ENCODE measurements at places on chromosomes 4 and X.

DNA sequence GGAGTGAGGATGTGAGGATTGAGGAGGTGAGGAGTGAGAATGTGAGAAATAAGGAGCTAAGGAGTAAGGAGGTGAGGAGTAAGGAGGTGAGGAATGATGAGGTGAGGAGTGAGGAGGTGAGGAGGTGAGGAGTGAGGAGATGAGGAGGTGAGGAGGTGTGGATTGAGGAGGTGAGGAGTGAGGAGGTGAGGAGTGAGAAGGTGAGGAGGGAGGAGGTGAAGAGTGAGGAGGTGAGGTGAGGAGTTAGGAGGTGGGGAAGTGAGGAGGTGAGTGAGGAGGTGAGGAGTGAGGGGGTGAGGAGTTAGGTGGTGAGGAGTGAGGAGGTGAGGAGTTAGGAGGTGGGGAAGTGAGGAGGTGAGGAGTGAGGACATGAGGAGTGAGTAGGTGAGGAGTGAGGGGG lies 74.8 kb upstream of the MXD4 start:
- DNase-seq: no peak

DNA sequence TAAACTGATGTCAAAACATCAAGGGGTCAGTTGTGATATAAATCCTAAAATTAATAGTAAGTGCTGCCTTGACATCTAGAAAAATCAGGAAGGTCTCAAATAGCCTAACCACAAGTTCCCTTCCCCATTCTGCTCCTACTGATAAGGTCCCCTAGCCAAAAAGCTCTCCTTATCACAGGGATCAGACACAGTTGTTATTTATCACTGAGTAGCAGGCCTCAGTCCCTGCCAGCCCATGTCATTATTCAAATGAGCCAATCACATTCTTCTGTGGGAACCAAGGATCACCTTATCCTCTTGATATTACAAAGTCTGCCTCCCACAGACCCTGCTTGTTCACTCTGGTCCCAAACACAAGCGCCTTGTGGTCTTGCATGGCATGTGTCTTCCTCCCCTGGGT lies 23.3 kb upstream of the TMEM255A start:
- no peak for DNase-seq

- no peak for DNase-seq
Observed at GRCh38 chr4:159212675-159213293, 109.9 kb downstream of the RAPGEF2 start.

- DNase-seq: no peak
Observed at GRCh38 chrX:129093706-129094105, 429.6 kb downstream of the SMARCA1 start.

DNA sequence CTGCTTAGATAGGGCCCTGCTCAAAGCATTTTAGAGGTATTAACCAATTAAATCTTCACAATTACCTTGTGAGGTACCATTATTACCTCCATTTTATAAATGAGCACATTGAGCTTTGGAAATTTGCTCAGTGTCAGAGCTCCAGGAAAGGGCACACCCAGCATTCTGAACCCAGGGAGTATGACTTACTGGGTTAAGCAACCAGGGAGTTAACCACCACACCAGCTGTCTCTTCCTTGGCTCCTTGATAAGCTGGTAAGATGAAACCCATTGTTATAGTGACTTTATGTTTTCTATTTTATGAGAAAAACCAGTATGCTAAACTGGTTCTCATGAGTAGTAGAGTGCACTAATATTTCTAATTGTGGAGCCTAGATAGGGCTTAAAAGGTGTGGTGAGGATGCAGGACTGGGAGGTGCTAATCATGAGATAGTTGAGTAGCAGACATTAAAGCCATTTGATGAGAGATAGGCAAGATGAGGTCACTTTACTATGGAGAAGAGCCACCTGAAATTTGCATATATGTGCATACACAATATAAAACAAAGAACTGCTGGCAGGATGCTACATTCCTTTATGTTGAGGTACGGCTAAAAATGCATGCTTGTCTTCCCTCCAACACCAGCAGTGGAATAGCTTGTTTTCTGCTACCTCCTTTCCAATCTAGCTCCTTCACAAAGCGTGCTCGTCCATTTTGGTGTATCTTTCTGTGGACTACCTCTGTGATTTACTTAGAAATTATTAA lies 556.1 kb downstream of the SPRY1 start:
- DNase-seq: no peak

DNA sequence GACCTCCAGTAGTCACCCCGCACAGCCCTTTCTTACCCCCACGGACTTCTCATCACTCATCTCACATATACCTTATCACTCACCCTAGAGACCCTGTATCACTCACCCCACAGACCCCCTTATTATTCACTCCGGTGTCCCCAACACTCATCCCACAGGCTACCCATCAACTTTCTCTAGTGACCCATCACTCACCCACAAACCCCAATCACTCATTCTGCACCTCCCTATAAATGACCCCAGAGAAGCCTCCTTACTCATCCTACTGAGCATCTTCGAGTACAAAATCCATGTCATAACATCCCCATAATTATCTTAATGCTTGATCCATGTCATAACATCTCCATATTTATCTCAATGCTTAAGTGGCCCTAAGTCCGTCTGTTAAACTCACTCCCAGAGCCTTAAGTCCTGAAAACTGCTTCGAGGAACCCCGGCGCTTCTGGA lies 934 bp downstream of the ZNF41 start:
- DNase-seq: no peak

- no peak for DNase-seq
Observed at GRCh38 chrX:49077941-49078340, 1.7 kb downstream of the WDR45 start.

DNA sequence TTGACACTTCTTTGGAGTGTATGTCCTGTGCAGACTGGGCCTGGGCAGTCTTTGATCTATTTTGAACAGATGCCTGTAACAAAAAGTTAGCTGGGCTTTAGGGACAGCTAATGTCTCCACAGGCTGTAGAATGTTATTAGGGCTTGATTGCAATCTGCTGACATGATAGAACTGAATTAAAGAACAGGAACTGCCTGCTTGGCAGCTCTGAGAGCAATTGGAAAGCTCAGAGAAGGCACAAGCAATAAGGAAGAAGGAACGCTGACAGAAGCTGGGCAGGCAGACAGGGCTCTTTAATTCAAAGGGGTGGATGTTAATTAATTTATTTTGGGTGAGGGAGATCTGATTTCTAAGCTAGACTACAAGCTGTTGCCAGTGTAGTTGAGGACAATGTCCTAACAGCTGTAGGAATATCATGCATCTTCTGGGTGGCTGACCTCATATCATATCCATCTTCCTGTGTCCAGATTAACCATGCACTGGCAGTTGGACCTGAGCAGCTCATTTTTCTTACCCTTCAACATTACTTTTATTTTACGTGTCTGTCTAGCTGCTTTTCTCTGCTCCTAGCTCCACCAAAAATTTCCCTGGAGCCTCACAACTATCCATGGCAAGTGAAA lies 20.7 kb upstream of the GRXCR1 start:
- DNase-seq: no peak

- DNase-seq: no peak
Observed at GRCh38 chr4:139123910-139124309, 53.1 kb downstream of the ELF2 start.

DNA sequence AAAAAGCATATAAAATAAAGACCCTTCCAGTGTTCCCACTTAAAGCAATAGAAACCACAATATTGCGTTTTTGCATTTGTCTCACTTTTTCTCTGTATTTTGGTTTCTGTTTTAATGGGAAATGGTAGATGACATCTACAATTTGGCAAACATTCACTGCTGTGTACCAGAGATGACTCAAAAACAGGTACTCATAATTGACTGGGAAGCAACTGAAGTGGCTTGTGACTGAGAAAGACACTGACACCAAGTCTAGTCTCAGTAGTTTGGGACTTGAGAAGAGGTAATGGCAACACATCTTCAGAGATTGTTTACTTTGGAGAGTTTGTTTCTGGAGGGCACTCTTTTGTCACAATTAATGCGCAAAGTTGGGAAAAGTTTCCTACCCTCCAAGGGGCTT lies 42.0 kb downstream of the AREG start:
- DNase-seq: no peak

DNA sequence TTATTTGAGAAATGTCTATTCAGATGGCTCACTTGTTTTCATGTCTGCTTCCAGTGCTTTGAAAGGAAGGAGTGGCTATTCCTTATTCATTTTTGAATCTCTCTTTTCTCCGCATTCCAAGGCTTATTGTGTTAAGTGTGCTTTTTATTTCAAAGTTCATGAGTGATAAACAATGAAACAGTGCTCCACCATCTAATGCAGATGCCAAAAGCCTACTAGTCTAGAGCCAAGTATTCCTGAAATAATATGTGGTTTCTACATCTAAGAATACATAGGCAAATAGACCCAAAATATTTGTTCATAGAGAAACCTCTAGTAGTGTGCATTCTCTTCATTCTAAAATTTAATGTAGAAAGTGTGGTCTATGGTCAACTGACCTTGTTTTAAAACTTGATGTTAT lies 187.3 kb downstream of the GABRB1 start:
- no peak for DNase-seq

DNA sequence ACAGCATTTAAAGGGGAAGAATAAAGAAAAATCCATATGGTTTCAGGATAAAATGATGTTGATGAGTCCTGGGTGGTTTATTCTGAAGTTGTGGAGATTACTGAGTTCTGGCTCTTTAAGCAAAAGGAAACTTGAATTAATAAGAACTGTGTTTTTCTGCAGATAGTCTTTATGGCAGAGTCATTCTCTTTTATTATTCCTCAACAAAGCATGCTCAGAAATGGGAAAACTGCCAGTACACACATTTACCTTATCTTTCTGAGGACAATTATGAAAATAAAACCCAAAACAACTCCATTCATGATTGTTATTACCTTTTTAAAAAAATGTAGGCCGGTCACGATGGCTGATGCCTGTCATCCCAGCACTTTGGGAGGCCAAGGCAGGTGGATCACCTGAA lies 58.5 kb downstream of the ADD1 start:
- no peak for DNase-seq

- DNase-seq: no peak
Observed at GRCh38 chr4:1518997-1519700, 112.9 kb upstream of the NKX1-1 start.

DNA sequence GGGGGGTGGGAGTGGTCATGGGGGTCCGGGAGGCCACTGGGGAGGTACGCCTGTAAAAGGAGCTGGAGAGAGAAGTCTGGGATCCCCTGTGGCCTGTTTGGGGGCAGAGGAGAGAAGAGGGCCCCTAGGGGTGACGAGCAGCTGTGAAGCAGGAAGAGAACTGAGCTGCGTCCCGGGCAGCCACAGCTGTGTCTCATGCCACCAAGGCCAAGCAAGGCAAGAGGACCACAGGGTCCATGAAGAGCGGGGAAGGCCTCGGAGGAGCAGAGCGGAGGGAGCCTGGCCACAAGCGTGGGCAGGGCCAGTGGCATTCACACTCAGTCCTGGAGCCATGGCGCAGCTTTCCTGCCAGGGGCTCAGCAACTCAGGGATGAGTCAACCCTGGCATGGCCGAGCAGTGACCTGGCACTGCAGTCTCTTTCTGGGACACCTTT lies 13.6 kb upstream of the NAT8L start:
- DNase-seq: no peak

GRCh38 chr4:145252190-145252589 lies 71.8 kb upstream of the OTUD4 start:
- DNase-seq: no peak

DNA sequence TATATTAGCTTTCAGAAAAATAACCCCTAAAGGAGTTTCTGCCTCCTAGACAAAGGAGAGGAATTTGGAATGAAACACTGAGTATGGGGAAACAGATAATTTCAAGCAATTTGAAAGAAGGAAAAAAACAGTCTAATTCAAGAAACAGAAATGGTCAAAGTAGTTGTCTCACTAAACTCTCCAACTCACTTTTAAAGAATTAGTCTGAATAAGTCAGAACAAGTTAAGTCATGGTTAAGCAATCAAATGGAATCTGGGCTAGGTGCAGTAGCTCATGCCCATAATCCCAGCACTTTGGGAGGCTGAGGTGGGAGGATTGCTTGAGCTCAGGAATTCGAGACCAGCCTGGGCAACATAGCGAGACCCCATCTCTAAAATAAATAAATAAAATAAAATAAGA lies 95.7 kb upstream of the GRIA3 start:
- no peak for DNase-seq

- DNase-seq: no peak
Observed at GRCh38 chr4:124279741-124280140, 432.8 kb downstream of the ANKRD50 start.

DNA sequence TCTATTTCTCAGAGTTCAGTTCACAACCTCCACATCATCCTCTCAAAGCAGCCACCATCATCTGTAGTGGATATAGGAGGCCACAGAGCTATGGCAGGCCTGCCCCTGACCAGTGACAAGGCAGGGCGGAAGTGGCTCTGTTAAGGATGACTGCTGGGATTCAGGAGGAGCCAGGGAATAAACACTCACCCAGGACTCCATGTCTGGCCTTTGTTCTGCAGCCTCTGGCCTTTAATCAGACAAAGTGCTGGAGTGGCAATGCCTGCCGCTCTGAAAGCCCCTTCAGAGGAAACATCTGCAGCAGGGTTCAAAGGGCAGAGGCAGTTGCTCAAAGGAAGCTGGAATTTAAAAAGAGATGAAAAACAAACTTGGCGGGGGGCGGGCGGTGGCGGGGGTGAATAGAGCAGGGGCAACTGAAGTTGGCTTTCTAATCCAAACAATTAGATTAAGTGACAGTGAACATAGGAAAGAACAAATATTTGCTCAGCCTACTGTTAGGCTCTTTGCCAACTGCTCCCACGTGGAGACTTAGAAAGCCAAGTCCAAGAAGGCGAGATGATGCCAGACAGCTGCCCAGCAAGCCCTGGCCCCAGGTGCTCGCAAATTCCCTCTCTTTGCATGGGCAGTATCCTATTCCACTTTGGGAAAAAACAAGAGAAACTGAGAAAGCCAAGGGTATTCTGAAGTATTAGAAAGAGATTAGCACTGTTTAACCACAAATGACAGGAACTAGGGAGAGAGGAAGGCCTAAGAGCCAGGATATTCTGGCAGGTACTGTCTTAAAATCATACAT lies 5.5 kb downstream of the MPP1 start:
- DNase-seq: no peak

- DNase-seq: no peak
Observed at GRCh38 chr4:147096667-147097604, 151.3 kb upstream of the TTC29 start.

- no peak for DNase-seq
Observed at GRCh38 chrX:54944816-54945215, 24.2 kb downstream of the TRO start.

All from stimulated activated CD4-positive, alpha-beta T cell treated with anti-CD3 and anti-CD28 coated beads, Interleukin-12 subunit alpha, Interleukin-12 subunit beta, amount 100 ng/mL, for 4 hours (primary cell).